Glomerular endothelial cell (primary cell): ENCODE measurements at places on chromosomes 3 and 15. TPM values are rescaled to one million over a fixed set of nuclear protein-coding genes. Genes with fewer than 3 reads are reported as not detected.

The PLXNB1 gene
- total RNA-seq = 35.3 and 35.4 TPM in 2 replicates

The GRAMD1C gene
- total RNA-seq = 14.4 and 17.8 TPM in 2 replicates

The PP2D1 gene
- total RNA-seq = not detected in 2 replicates

The DPH3 gene
- 21.7 and 24.8 TPM in 2 replicates for total RNA-seq

The TMEM89 gene
- total RNA-seq = not detected in 2 replicates

The GOLGA6D gene
- not detected in 2 replicates for total RNA-seq

The STX19 gene
- total RNA-seq = not detected in 2 replicates

The NUP210 gene
- total RNA-seq = 0.53 and 2.2 TPM in 2 replicates

The XCR1 gene
- total RNA-seq = not detected in 2 replicates

The EXD1 gene
- 0.53 TPM in 1 of 2 replicates, not detected in the other for total RNA-seq

The FGF12 gene
- total RNA-seq = 2.1 and 6.4 TPM in 2 replicates

GRCh38 chr3:189673535-189673934, 42.3 kb downstream of the TP63 start:
- DNase-seq = no peak

GRCh38 chr3:79418855-79419621, 348.8 kb downstream of the ROBO1 start:
- no peak for DNase-seq

GRCh38 chr15:34699968-34700640, 54.7 kb downstream of the GJD2 start:
- DNase-seq = peak; percentile 60

DNA sequence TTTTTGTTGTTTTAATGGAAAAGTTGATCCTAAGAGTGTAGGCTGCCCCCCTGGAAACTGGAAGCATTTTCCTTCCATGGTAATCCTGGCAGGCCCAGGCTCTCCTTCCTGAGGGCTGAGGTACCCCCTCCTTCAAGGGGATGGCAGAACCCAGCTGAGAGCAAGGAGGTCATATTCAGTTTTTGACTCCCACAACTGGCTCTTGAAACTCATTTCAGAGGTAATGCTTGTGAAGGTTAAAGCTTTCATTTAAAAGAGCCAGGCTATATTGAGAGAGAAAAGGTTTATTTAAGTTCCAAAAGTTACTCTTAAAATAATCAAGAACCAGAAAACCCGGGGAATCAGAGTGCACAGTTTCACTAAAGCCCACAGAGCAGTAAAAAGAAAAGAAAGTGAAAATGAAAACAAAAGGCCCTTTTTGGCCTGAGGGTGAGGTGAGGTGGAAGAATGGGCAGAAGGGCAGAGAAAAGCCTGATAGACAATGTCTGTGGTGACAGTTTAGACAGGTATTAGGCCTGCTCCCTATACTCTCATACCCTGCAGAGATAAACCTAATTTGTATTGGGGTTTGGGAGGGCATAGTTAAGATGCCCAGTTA, 47.0 kb upstream of the RBP1 start:
- no peak for DNase-seq

GRCh38 chr3:25585361-25586166, 79.1 kb downstream of the TOP2B start:
- DNase-seq = no peak

- no peak for DNase-seq
These were observed 35.1 kb downstream of the APBA2 start for GRCh38 chr15:28920781-28921331.

- DNase-seq = no peak
These were observed 431.8 kb upstream of the CCDC54 start for GRCh38 chr3:106945435-106945834.

DNA sequence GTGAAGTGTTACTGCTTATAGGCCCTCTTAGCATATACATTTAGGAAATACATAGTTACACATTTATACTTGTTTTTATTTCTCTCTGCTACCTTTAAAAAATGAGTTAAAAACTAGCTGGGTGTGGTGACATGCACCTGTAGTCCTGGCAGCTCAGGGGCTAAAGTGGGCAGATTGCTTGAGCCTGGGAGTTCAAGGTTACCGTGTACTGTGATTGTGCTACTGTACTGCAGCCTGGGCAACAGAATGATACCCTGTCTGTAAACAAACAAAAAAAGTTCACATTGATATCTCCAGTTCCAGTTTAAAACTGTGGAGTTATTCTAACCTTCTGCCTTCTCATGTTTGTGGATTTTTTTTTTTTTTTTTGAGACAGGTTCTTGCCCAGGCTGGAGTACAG, 12.1 kb downstream of the PDCD6IP start:
- no peak for DNase-seq

GRCh38 chr15:20349774-20350498, 191.7 kb downstream of the GOLGA6L6 start:
- DNase-seq = no peak

- DNase-seq = no peak
These were observed 49.0 kb upstream of the EPHB3 start for GRCh38 chr3:184512621-184513020.

GRCh38 chr15:25433118-25433865, 5.5 kb downstream of the UBE3A start:
- no peak for DNase-seq

GRCh38 chr15:22908830-22909229, 70.4 kb downstream of the NIPA2 start:
- DNase-seq = no peak

GRCh38 chr3:125965505-125965904, 3.5 kb upstream of the ROPN1B start:
- DNase-seq = no peak

DNA sequence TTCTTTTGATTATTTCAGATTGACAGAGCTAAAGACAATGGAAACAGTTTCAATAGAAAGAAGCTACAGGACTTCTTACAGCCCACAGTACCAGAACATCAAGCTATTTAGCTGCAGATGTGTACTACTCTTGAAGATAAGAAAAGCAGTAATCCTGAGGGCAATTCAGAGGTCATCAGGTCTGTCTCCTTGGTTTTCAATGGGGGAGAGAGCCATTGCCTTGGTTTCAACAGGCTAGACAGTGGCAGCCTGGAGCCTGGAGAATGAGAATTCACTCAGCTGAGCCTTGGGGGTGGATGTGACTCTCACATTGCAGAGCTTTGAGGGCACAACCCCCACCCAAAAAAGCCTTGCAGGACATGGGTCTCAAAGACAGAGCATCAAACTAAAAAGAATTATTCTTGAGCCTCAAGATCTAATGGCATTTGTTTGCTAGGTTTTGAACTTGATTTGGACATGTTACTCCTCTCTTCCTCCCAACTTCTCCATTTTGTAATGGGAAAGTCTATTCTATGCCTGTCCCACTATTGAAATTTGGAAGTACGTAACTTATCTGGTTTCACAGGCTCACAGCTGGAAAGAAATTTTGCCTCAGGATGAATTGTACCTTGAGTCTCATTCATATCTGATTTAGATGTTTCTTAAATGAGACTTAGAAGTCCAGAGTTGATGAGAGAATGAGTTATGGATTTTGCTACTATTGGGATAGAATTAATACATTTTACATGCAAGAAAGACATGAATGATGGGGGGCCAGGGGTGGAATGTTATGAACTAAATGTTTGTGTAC, 36.9 kb downstream of the PLSCR1 start:
- DNase-seq = no peak

DNA sequence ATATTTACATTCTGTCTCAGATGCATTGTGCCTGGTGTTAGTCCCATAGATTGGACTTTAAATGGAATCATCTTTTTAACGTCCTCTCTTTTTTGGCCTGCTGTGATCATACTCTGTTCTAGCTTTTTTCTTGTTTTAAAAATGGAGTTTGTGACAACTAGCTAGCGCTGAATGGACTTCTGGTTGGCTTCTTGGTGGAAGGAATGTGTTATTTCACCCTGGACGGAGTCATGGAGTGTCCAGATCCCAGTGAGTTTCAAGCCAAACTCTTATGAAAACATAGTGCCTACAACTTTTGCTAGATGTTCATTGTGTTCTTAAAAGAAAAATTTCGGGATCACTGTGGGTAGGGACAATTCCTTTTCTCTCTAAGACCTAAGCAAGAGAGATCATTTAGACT, 192.6 kb downstream of the TCF12 start:
- no peak for DNase-seq

DNA sequence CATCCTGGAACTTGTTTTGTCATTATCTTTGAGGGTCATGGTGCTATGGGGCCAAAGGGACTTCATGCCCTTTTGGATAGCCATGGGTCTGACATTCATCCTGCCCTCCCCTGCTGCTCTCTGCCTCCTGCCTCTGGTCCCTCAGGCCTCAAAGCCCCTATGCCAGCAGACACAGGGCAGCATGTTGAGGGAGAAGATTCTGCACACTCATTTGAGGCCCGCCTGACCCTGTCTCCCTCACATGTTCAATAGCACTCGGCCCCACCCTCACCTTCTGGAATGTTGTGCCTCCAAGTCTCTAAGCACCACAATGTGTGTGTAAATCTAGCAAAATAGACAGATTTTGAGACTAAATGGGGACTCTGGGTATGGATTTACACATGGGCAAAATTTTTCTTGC, 178.7 kb upstream of the ANKRD28 start:
- no peak for DNase-seq

GRCh38 chr3:11146773-11147660, 7.3 kb upstream of the HRH1 start:
- DNase-seq = no peak

- DNase-seq = no peak
These were observed 1.1 kb downstream of the MRPL47 start for GRCh38 chr3:179603321-179603720.

DNA sequence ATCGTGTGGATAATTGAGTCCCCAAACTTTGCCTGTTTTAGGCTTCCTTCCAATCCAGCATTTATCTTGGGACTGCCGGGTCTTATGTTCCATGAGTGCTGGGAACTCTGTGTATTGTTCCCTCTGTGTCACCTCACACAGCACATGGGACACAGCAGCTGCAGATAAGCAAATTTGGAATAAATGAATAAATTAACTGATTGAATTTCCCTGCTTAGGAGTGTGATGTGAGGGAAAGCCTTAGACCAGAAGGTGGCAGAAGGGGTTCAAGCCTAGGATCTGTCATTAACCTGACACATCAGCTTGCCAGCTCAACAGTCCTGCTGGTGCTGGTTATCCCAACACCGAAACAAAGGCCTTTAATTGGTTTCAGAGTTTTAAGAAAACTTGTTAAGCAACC, 114.3 kb downstream of the OXSM start:
- DNase-seq = no peak

GRCh38 chr3:139715166-139715565, 37.4 kb upstream of the NMNAT3 start:
- no peak for DNase-seq

DNA sequence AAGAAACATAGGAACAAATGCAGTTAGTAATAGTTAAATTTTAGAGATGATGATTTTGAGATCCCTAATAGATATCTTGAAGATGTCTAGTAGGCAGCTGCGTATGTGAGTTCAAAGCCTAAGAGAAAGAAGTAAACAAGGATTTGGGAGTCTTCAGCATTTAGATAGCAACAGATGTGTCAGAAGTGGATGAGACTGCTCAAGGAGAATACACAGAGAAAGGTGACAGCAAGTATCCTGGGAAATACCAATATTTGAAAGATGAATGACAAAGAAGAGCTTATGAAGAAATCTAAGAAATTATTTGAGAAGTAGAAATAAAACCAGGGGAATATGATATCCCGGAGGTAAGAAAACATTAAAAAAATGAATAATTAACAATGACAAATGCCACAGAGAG, 130.9 kb downstream of the PCCB start:
- no peak for DNase-seq

DNA sequence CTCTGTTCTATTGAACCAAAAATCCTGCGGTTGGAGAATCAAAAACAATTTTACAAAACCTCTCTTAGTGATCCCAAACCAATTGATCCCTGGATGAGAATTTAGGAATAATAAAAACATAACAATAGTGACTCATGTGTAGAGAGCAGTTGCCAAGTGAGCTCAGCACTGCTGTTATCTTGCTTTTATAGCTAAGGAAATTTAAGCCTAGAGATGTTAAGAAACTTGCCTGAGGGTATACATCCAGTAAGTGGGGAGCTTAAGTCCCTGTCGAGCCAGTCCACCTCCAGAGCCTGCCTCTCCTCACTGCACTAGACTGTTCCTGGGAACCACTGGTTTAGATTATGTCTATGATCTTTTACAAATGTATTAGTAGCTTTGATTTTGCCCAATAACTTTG, 358.4 kb upstream of the LMCD1 start:
- no peak for DNase-seq

DNA sequence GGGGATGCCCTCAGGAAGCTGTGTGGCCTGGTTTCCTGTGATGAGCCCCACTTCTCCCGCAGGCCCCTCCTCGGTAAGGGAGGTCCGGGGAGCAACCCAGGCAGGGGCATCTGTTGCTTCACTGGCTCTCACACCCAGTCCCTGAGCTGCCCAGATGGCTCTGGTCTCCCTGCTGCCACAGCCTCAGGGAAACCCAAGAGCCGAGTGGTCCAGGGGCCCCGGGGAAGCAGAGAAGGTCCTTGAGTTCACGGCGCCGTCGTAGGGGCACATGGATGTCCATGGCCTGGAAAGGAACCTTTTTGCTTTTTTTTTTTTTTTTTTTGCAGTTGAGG, 13.3 kb upstream of the LRRC15 start:
- DNase-seq = no peak

DNA sequence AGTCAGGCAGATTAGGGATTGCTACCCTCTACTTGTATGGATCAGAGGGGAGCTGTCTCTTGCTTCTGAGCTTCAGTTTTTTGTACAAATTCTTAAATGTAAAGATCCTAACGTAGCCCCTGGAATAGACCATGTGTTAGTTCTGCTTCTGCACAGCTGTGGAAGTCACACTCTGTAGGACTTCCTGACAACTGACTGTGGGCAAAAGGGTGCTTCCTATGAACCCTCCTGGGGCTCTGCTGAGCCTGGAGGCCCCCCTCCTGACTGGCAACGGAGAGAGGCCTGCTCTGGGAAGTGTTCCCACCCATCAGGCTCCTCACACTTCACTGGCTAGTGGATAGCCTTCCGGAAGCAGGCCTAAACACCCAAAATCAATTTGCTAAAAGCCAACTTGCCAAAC, 131.0 kb downstream of the RPLP1 start:
- DNase-seq = no peak

DNA sequence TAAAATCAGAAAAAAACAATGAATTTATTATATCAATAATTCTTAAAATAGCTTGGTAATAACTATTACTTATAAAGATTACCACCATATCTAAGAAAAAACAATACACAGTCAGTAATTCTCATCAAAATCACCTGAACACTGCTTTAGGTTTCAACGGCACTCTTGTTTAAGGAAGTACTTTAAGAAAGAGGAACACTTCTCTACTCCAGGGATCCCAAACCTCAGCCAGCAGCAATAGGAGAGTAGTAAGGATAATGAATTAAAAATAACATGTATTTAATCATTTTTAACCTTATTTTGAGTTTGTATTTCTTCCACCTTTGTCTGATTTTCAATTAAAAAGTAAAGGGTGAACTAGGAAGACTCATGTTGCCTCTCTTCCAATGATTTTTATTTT, 494.0 kb upstream of the NR2F2 start:
- DNase-seq = no peak

DNA sequence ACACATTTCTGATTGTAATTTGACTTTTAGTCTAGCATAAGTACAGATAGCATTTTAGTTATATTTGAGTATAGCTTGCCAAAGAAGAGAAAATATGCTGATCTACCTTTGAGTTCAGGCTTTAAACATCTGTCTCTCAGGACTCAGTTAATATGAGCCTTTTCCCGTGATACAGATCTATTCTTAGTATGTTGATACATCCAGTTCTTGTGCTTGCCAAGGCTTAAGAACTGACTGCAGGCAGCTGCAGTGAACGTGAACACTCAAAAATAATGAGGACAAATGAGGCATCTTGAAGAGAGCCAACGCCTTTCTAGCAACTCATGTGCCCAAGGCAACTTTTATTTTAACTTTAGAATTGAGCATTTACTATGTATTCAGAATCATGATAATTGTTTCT, 325.5 kb downstream of the SI start:
- no peak for DNase-seq

GRCh38 chr15:74807282-74807681, 5.4 kb upstream of the LMAN1L start:
- no peak for DNase-seq
